Activated CD4-positive, alpha-beta T cell treated with anti-CD3 and anti-CD28 coated beads, Interleukin-2, amount 50 U/mL, for 48 hours (primary cell): ENCODE measurements at places on chromosomes 12 and 14.

DNA sequence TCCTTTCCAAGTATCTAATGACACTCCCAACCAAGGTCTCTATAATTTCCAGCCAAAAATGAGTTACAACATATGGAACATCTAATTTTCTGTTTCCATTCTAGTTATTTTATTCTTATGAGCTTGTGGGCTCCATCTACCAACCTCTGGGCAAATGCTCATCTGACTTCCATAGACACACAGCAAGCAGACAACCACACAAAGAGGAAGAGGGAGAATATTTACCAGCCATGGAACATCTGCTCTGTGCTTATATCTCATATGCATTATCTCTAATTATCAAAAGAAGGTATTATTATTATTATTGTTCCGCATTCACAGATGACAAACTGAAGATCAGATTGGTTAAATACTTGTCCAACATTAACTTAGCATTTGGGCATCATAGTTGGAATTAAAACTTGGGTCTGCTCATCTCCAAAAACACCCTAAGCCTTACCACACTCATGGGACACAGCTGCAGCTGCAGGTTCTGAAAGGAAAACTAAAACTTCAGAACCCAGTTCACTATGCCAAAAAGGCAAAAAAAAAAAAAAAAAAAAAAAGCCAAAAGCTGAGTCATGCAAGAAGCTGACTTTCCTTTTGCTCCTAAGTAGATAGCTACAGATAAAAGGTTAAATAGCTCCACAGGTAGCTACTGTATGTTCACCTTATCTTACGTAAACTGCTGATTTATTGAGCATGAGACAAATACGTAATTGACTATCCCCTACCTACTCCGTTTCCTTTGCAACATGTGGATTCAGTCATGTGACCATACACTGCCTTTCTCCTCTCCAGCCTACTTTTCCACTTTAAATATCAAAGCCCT is 23.6 kb upstream of the TCL1B start:
- DNase-seq: no peak

DNA sequence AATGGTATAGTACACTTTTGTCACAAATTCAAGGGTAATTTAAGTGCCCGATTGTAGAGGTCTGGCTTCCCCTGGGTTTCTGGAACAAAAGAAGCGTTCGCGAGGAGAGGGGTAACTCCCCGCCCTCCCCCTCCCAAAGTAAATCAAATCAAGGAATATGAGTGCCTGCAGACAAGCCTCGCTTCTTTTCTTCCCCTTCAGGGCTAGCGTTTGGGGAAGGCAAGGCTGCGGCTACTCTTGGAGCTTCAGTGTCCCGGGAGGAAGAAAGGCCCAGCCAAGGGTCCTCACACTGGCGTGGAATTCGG is 456 bp upstream of the TMPO start:
- DNase-seq: no peak

DNA sequence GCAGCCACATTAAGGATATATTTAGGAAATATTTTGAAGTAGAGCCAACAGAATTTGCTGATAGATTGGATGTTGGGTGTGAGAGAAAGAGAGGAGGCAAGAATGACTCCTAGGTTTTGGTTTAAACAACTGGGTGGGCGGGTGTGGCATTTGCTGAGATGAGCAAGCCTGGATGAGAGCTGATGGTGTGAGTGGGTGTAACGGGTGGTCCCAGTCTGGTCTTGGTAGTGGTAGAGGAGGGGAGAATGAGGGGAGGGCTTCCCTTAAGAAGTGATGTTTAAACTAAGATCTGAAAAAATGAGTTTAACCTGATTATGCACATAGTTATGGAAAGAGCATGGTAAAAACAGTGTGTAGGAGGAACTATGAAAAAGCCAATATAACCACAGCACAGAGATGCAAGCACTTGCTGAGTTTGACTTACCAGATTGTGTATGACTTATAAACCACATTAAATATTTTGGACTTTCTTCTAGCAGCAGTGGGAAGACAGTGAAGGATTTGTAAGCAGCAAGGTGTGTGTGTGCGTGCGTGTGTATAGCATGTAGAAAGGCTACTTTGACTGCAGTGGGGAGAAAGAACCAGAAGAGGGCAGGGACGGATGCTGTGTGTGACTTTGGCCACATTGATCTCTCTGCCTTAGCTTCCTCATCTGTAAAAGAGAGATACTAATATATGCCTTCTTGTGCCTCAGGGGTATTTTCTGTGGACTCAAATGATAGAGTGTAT is 139.7 kb downstream of the PRIMA1 start:
- DNase-seq: peak; percentile 27

DNA sequence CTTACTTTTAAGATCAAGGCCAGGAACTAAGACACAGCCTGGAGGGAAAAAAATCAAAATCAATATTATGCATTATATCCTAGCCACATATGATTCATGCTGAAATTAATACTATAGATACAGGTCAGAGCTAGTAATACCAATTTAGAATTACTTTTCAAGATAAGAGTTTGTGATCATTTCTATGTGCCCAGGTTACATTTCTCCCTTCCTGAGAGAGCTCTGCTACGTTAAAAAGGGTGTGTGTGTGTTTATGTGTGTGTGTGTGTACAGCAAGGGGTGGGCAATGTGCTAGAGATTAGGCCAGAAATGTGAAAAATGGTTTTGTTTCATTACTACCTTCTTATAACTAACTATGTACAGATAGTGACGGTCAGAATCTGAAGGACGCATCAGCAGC is 223.9 kb upstream of the FLRT2 start:
- DNase-seq: no peak

GRCh38 chr12:100127766-100128511 is 14.7 kb downstream of the BLTP3B start:
- DNase-seq: no peak
